ENCODE measurements at places on chromosomes 1 and 21. TPM values are rescaled to one million over a fixed set of nuclear protein-coding genes. Genes with fewer than 3 reads are reported as not detected.

The SLC30A2 gene
- total RNA-seq, result not detected

The VWA5B1 gene
- 0.16 TPM for total RNA-seq

The ATP1A2 gene
- not detected for total RNA-seq

The CRABP2 gene
- total RNA-seq, result 1.2 TPM

The AMY2A gene
- not detected for total RNA-seq

The SIM2 gene
- not detected for total RNA-seq

The LEMD1 gene
- not detected for total RNA-seq

The GNAT2 gene
- total RNA-seq, result 0.91 TPM

The RNU1-4 gene
- 874 TPM for total RNA-seq

The SYCP1 gene
- not detected for total RNA-seq

The CRTC2 gene
- total RNA-seq, result 56.4 TPM

The CYP4A11 gene
- not detected for total RNA-seq

The LYPLAL1 gene
- 26.5 TPM for total RNA-seq

The HMGCS2 gene
- total RNA-seq, result not detected

The DDI2 gene
- total RNA-seq, result 45.4 TPM

The EVI5 gene
- total RNA-seq, result 13.8 TPM

The OR2T29 gene
- total RNA-seq, result not detected

The NEXN gene
- total RNA-seq, result 2.5 TPM

The ZNF436 gene
- 3.7 TPM for total RNA-seq

The SNX7 gene
- not detected for total RNA-seq

The GBP5 gene
- 186 TPM for total RNA-seq

The ROR1 gene
- not detected for total RNA-seq

The PDPN gene
- not detected for total RNA-seq

The KANK4 gene
- not detected for total RNA-seq

The FOXD3 gene
- total RNA-seq, result not detected

The KLHDC9 gene
- 0.46 TPM for total RNA-seq

The KCNJ15 gene
- total RNA-seq, result 1.1 TPM

The CAMSAP2 gene
- 2.0 TPM for total RNA-seq

The RORC gene
- total RNA-seq, result 0.12 TPM

The LCE3E gene
- not detected for total RNA-seq

The DMBX1 gene
- not detected for total RNA-seq

The SNX27 gene
- total RNA-seq, result 25.2 TPM

The FRRS1 gene
- 4.3 TPM for total RNA-seq

The GBP4 gene
- total RNA-seq, result 76.4 TPM

The REN gene
- not detected for total RNA-seq

The TAL1 gene
- not detected for total RNA-seq

The FALEC gene
- not detected for total RNA-seq

The B3GALT5 gene
- not detected for total RNA-seq

The KRTAP7-1 gene
- total RNA-seq, result not detected

The TAS1R3 gene
- total RNA-seq, result 0.20 TPM

The USP1 gene
- total RNA-seq, result 108 TPM

The KRTAP24-1 gene
- not detected for total RNA-seq

The C1orf226 gene
- 0.44 TPM for total RNA-seq

The YY1AP1 gene
- total RNA-seq, result 66.8 TPM

The PHF13 gene
- 10.9 TPM for total RNA-seq

The ZBTB8A gene
- 0.21 TPM for total RNA-seq

The CDK18 gene
- total RNA-seq, result 6.5 TPM

The CSMD2 gene
- total RNA-seq, result not detected

The TTC13 gene
- total RNA-seq, result 15.5 TPM

The CA14 gene
- not detected for total RNA-seq
